ENCODE measurements at places on chromosomes 16 and 17. TPM values are rescaled to one million over a fixed set of nuclear protein-coding genes. Genes with fewer than 3 reads are reported as not detected.
A peak's percentile ranks its signal among the peaks of the same experiment; 100 is the strongest.

DNA sequence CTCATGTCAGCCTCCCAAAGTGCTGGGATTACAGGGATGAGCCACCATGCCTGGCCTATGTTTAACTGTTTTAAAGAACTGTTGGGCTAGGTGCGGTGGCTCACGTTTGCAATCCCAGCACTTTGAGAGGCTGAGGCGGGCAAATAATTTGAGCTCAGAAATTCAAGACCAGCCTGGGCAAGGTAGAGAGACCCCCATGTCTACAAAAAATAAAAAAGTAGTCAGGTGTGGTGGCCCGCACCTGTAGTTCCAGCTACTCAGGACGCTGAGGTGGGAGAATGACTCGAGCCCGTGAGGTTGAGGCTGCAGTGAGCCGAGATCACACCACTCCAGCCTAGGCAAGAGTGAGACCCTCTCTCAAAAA lies 1.9 kb upstream of the ITGAL start:
- no peak for DNase-seq

TEKT1 gene
- total RNA-seq: not detected

TRAPPC1 gene
- total RNA-seq: 103 TPM

TXNDC11 gene
- 64.3 TPM for total RNA-seq

CACNA1G gene
- total RNA-seq: not detected

GRCh38 chr17:64491034-64491860 lies 5.6 kb downstream of the POLG2 start:
- DNase-seq: peak; percentile 51

VASN gene
- 1.3 TPM for total RNA-seq

- no peak for DNase-seq
These were observed 63.3 kb downstream of the RNF213 start for GRCh38 chr17:80323982-80324381.

PLCG2 gene
- 10.8 TPM for total RNA-seq

- no peak for DNase-seq
These were observed 714 bp downstream of the ACSF3 start for GRCh38 chr16:89094252-89094879.

DNA sequence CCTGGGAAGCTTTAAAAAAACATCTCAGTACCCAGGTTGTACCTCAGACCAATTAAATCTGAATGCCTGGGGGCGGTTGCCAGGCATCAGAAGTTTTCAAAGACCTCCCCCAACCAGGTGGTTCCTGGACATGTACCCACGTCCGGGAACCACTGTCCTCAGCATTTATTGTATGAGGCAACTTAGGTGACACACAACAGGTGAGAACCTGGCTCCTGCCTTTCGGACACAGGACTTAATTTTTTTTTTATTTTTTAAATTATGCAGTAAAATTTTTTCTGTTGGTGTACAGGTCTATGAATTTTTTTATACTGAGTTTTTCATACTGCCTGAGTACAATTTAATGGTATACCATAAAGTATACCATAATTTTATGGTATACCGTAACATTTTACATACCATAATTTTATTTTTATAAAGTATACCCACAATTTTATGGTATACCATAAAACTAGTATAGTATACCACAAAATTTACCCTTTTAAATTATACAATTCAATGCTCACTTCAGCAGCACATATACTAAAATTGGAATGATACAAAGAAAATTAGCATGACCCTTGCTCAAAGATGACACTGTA lies 38.7 kb upstream of the DHX8 start:
- no peak for DNase-seq

DNA sequence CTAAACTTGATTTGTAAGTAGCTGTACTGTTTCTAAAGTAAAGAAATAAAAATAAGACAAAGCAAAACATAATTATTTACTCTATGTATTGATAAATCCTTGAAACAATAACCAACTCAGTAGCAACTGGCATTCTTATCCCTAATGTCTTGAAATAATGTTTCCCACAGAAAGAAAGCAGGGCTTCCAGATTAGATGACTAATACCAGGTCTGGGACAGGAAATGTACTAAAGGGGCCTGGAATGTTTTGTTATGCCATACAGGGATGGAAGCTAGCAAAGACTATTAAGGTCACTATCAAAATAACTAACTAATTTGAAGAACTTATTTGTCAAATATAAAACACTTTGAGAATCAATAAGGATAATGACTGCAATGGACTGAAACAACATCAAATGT lies 82.1 kb downstream of the CFDP1 start:
- no peak for DNase-seq

DNA sequence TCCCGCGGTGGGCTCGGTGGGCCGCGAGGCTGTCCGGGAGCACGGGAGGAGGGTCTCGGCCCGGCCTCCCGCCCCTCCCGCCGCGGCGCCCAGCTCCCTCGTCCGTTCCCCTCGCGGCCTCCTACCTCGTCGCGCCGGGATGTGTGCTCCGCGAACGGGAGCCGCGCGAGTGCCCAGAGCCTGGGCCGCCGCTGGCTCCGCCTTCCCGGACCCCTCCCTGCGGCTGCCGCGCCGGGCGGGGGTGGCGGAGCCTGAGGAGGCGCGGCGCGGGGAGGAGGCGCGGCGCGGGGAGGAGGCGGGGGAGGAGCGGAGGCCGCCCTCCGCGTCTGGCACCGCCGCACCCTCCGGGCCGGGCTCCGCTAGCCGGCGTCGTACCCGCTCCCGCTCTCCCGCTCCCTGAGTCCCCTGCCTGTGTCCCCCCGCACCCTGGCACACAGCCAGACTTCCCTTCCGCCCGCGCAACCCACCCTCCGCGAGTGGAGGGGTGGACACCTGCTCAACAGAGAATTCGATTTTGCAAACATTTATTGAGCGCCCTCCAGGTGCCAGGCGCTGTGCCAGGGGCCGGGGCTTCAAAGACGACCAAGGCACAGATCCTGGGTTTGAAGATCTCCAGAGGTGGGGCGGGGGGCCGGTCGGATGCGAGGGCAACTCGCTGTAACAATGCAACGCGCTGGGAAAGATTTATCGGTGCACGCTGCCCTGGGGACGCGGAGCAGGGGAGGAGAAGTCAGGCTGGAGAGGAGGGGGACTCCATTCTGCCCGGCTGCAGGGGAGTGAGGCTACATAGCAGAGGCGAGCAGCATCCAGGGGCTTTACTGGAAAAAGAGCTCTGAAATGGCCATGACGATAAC lies at the start of gene MPP3:
MPP3 (minus strand) TSS at position 171 of the 854 bp plus-strand sequence. CDS start 1,240 bp downstream, outside the sequence.
- DNase-seq: peak; percentile 33

- peak; percentile 25 for DNase-seq
These were observed 3.6 kb upstream of the HS3ST3B1 start for GRCh38 chr17:14297161-14297851.

DNA sequence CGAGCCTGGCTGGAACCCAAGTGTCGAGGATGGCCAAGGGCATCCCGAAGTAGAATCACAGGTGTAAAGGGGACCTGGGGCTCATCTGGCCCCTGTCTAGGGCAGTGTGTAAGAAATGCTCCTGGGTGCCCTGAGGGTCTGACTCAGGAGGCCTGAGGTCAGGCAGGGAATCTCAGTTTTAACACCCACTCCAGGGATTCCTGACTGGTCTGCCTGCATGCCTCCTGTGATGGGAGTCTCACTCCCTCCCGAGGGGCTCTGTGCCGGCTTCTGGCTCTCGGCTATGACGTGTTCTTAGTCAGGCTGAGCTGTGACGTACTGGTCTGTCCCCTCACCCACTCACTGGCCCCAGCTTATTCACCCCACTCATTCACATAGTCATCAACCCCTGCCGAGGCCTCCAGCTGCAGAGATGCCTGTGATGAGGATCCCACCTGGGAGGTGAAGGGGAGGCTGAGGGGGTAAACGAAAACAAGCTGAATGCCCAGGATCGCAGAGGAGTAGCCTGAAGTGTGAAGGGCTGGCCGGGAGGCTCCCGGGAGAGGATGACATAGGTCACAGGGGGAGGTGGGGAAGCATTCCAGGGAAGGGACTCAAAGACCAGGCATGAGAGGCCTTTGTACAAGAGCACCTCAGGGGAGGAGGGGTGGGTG lies 23.8 kb downstream of the FAM83G start:
- DNase-seq: no peak

CPHXL gene
- total RNA-seq: not detected

DNA sequence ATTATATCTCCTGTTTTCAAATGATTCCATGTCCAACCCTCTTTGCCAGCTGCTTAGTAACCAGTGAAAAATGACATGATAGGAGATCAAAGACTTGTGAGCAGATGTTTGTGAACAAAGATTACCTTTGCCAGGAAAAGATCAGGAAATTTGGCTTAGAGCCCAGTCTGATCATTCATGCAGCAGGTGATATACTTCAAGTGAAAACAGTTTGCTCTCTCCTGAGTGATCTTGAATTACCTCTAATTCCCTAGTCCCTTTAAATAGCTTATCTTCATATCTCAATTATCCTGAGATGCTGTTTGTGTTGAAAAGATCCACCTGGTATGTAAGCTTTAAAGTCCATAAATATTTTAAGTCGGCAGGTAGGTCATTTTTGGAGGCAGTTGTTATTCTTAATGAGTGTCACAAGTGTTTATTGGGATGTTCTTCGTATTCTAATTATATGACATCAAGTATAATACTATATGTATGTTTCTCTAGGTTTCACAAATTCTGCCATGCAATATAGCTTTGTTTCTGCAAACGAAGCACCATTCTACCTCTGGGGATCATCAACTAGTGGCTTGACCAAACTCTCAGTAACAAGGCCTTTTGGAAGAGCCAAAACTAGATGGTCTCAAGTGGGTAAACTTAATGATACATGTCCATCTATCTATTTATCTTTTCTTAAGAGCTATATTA lies 13.2 kb upstream of the VPS35L start:
- no peak for DNase-seq

- no peak for DNase-seq
These were observed 602.7 kb upstream of the CDH5 start for GRCh38 chr16:65763640-65764305.

GRCh38 chr16:31253642-31254045 lies 6.1 kb upstream of the ITGAM start:
- DNase-seq: no peak

PTX4 gene
- 0.64 TPM for total RNA-seq

DNA sequence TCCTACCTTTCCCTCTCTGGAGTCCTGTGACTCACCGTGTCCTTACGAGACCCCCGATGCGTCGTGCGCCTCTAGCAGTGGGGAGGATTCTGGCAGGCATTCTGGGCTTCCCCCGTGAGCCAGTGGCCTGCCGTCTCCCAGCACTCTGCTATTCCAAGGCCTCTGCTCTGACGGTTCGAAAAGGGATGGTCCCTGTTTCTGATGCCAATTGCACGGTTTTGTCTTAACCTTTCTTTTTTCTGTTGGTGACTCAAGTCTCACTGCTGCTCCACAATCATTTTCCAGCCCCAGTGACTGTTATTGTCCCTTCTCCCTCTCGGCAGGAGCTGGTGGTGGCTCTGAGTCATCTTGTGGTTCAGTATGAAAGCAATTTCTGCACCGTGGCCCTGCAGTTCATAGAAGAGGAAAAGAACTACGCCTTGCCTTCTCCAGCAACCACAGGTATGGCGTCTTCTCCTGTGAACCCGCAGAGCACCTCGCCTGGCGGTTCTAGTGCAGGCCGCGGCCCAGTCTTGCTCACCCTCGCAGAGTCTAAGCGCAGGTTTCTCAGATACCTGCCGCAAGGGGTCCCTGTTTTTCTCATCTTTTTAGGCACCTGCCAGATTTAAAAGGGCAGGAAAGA lies 100.1 kb upstream of the CHMP6 start:
- peak; percentile 52 for DNase-seq

DNA sequence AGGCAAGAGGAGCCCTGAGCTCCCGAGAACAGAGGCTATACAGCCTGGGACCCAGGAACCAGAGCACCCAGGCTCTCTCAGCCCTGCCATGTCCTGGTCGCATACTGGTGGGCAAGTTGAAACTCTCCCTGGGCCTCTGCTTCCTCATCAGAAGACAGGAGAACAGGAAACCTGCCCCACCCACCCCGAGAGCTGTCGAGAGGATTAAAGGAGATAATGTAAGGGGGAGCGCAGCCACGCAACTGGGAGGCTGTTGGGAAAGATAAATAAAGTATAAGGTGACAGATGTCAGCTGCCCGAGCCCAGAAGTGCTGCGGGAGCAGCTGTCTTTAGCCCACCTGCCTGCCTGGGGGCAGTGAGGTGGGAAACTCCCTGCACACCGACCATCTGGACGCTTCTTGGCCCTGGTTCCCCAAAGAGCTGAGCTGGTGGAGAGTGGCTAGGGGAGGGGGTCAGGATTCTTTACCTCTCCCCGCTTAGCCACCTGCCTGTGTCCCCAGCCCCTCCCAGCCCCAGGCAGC lies 6.8 kb downstream of the KIF19 start:
- DNase-seq: no peak

DNA sequence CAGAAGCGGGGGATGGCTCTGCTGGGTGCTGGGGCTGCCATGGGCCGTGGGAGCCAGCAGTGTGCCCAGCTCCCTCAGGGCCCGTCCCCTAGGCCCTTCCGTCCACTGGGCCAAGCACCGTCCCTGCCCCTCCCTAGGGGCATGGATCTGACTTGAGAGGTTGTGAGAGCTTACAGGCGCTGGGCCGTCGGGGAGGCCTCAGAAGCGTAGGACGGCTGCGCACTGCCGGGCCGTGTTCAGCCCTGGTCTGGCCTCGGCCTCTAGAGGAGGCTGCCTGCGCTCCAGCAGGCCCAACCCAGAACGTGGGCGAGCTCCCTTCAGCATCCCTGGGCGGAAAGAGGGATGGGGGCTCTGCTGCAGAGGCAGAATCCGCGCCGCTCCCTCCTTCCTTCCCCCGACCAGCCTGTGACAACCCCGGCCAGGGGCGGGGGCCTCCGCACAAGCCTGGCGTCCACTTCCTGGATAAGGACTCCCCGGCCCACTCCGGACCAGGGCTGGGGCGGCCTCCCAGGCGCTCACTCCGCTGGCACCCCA lies 685 bp upstream of the MPG start:
- peak; percentile 34 for DNase-seq

NPIPA8 gene
- 1.0 TPM for total RNA-seq

TNS4 gene
- total RNA-seq: not detected

TP53TG3 gene
- not detected for total RNA-seq

- no peak for DNase-seq
These were observed 7.1 kb downstream of the TMEM97 start for GRCh38 chr17:28326114-28326513.

- DNase-seq: no peak
These were observed 53.1 kb downstream of the DNAH17 start for GRCh38 chr17:78523934-78524655.

FOXN1 gene
- total RNA-seq: not detected

DNA sequence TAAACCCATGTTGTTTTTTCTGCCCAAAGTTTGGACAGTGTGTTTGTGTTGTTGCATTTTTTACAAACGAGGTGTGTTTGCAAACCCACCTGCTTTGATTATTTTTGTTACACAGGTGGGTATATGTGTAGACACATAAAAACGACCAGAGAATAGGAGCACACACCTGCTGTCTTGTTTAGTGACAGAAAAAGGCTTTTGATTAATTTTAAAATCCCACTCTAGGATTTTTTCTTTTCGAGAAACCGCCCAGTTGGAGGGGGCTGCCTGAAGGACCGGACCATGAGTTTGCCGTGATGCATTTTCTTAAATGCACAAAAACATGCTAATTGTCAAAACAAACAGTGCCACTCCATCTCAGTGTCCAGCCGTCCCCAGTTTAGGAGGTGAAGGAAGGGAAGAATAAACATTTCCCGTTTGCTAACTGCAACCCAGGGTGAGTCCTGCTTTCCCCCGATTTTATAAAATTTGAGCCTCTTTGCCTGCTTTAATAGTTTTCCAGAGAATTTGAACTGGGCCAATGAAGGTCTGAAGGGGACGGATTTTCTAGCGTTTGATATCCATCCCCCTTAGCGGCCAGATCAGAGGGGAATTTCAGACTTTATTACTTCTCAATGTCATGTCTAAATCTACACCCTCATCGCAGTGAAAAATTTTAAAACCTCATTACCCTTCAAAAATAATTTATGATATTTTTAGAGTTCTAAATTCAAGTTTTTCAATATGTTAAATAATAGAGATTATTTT lies 3.2 kb downstream of the FOXC2 start:
- no peak for DNase-seq

- DNase-seq: no peak
These were observed 130.9 kb downstream of the ZFHX3 start for GRCh38 chr16:72917051-72917450.
